ENCODE measurements at places on chromosomes 1 and 21.

DNA sequence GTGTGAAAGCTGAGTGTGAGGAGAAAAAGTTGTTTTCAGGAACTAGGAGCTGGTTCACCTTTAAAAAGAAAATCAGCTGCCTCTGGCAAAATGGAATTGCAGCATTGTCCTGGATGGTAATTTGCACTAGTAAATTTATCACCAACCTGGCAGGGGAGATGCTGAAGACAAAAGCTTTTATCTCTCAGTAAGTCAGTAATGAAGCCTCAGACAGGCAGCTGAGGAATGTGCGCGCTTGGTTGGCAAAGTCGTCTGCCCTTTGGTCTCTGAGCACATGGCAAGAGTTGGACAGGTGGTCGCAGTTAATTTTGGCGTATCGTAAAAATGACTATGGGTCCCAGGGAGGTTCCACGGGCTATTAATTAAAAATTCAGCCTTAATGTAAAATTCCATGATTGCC is 131.9 kb downstream of the BACH1 start:
- no peak for DNase-seq

GRCh38 chr1:160645386-160646130 is 1.3 kb downstream of the SLAMF1 start:
- DNase-seq: no peak

- no peak for DNase-seq
These were observed 11.8 kb downstream of the ACOT11 start for GRCh38 chr1:54559771-54560231.

DNA sequence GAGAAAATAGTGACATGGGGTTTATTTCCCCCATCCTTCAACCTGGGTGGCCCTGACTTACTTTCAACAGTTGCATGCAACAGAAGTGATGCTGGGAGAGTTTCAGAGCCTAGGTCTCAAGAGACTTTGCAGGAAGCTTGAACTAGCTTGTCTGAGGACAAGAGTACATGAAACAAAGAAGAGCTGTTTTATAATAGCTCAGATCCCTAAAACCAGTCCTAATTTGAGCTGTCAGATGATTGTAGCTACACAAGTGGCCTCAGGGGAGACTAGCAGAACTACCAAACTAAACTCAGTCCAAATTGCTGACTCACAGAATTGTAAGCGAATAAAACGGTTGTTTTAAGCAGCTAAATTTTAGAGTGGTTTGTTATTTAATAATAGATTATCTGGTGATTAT is 17.1 kb downstream of the RC3H1 start:
- peak; percentile 20 for DNase-seq

DNA sequence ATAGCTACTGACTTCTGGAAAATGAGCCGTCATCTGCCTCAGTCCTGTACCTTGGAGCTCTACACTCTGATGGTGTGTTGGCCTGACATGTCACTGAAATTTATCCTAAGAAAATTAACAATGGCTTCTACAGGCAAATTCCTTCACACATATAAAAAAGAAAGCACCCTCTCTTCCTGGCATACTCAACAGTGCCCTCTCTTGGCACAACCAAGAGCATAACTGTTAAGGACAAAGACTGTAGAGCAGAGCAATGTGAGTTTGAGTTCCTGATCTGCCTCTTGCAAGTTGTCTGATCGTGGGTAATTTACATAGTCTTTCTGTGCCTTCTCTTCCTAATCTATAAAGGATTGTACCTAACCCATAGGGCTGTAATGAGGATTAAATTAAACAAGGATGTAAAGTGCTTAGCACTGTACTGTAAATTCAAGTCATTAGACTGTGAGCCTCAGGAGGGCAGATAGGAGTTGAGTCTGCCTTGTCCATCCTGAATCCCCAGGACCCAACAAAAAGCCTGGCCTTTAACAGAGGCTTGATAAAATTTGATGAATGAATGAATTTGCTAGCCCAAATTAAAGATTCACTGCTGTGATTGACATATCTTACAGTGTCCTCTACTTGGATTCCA is 83.5 kb downstream of the SYF2 start:
- no peak for DNase-seq

- no peak for DNase-seq
These were observed 28.1 kb downstream of the ADAM30 start for GRCh38 chr1:119868176-119868575.

DNA sequence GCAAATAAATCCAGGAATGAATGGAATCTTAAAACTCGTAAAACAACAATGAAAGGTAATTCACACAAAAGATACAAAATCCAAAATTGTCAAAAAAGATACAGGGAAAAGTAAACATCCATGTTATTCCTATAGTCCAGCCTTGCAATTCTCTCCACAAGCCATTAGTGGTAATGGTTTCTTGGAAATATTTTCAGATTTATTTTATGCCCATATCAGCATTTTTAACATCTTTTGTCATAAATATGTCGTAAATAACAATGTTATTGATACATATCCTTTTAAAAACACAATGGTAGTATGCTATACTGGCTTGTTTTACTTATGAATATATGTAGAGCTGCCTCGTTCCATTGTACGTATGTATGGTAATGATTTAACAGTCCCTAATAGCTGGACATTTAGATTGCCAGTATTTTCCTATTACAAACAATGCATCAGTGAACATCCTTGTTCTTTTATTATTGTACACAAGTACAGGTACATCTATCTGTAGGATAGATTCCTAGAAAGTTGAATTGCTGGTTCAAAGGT is 30.6 kb downstream of the DNTTIP2 start:
- no peak for DNase-seq

- no peak for DNase-seq
These were observed 10.4 kb downstream of the MYOG start for GRCh38 chr1:203075236-203076030.

DNA sequence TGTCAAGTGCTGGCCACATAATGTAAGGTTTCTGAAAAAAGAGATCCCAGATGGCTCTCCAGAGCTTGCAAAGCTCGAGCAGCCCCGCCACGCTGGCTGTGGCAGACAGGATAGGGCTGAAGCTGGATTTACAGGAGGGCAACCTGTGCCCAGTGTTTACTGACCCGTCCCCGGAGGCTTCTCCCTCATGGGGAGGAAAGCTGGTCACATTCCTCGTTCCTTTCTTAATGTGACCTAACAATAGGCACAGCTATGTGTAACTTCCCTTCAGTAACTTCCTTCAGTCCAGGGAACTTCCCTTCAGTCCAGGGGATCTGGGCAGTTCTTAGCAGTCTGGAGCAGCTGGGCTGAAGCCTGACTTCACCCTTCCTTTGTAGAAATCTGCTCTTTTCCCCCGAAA is 7.7 kb downstream of the SLFNL1 start:
- no peak for DNase-seq

GRCh38 chr1:247118946-247119446 is 14.8 kb upstream of the ZNF669 start:
- peak; percentile 8 for DNase-seq

Measured in astrocyte of the spinal cord (primary cell).